ENCODE measurements at places on chromosomes 12 and 14.
A peak's percentile ranks its signal among the peaks of the same experiment; 100 is the strongest.

DNA sequence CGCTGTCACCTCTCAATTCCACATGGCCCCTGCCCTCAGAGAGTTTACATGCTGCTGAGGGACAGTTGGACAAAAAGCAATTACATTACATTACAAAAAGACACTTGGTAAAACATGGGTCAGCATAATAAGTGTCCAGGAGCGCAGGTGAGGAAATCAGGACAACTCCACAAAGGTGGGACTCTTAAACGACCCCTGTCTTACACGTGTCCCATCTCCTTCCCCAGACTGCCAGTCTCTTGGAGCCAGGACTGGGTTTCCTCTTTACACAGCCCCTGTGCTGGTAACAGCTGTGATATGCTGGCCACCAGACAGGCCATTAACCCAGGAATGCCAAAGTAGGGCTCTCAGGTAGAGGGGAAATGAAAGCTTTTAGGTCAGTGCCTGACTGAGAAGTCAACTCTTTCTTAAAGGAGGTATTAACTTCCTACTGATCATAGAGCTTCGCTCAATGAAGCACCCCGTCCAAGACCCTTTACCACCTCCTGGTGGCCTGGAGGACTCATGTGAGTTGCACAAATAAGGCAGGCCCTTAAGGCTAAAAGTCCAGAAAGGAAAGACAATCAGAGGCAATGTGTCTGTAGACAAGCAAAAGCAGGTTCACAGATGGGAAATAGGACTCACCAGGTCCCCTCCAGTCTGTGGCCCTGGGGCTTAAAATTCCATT, 55.5 kb downstream of the ANO2 start:
- DNase-seq: no peak

GRCh38 chr14:91418387-91419043, 895 bp upstream of the CCDC88C start:
- DNase-seq: no peak

DNA sequence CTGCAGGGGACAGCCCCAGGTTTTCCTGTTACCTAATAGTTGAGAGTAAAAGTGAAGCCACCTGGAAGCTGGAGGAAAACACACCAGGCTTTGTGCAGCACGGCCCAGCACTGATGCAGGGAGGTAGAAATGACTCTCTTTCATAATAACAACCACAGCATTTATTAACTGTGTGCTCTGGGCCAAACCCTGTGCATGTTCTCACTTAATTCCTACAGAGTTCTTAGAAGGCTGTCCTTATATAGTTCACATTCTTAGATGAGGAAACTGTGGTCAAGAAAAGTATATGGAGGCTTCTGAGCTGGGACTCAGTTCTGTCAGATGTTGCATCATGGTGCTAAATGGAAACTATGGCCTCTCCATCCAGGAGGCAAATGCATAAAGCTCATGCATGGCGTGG, 100.0 kb downstream of the PAPOLA start:
- DNase-seq: no peak

DNA sequence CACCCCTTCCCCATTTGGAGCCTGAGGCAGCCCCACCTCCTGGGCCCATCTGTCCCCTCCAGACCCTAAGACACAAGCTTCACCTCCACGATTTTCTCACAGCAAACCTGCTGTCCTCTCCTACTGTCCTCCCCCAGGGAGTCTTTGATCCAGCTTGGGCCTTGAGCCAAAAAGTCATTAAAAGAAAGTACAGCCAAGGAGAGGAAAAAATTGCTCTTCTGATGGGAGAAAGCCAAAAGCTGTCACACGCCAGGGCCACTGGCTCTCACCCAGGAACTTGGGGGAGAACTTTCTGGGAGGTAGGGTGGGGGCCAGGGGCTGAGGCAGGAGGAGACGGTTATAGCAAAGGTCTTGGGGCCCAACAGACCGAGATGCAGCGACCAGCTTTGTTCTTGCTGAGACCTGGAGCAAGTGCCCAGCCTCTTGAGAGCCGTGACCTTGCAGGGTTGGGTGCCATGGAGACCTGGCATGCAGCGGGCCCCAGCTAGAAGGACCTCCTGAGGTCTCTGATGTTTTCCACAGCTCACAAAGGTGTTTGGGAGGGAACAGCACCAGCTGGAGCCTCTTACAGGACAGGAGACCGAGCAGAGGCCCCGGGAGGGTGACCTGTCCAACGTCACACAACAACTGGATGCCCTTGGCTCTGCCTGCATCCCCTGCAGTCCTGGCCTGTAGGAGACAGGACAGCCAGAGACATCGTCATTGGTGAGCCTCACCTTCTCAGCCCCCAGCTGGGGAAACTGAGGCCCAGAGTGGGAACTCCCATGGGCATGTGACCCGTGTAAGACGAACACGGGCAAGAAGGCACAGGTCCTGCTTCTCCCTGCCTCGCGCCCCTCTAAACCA, 124.5 kb downstream of the CALM1 start:
- DNase-seq: no peak

- DNase-seq: no peak
Measured at GRCh38 chr12:102951841-102952240, 5.6 kb upstream of the ASCL1 start.

DNA sequence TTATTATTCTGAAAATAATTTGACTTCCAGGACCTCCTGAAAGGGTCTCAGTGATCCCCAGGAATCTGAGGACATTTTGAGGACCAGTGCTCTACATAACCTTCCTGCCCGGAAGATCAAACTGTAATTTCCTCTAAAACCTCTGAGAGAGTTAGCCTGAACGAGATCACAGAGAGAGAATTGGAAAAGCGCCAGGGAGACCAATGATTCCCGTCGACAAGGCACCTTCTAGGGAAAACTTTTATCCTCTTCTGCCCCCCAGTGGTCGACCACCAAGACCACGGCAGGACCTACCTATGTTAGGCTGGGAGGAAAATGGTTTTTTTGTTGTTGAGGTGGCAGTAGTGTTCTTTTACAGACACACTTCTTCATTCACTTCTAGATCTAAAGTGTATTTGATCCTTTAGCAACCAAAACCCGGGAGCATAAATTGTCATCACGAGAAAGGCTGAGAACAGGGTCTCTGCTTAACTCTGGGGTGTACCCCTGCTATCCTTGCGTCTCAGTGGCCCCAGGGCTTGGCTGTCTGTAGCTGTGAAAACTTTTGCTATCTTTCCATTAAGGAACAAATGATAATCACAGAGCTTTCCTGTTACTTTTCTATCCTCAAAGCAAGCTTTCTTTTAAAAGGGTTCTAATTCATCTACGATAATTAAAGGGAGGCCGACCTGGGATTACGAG, 62.9 kb upstream of the NID2 start:
- peak; percentile 4 for DNase-seq

GRCh38 chr12:67698672-67699581, 50.4 kb downstream of the DYRK2 start:
- DNase-seq: no peak

- no peak for DNase-seq
Measured at GRCh38 chr12:388541-389141, 479 bp downstream of the KDM5A start.

- DNase-seq: no peak
Measured at GRCh38 chr12:126952096-126953007, 1314.6 kb upstream of the TMEM132C start.

DNA sequence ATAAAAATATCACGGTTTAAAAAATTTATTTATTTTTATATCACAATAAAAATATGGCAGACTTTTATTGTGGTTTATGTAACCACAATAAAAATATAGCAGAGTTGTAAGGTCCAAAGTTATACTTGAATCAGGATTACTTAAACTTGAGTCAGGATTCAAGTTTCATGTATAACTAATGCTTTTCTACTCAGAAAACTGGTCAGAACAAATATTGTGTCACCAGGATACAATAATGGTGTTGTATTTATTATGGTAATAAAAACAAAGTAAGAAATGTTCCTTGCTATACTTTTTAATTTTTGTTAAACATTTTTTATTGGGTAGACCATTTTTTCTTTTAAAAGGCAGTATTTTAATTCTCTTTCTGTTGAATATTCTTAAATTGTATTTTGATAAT, 29.2 kb upstream of the EPS8 start:
- no peak for DNase-seq

DNA sequence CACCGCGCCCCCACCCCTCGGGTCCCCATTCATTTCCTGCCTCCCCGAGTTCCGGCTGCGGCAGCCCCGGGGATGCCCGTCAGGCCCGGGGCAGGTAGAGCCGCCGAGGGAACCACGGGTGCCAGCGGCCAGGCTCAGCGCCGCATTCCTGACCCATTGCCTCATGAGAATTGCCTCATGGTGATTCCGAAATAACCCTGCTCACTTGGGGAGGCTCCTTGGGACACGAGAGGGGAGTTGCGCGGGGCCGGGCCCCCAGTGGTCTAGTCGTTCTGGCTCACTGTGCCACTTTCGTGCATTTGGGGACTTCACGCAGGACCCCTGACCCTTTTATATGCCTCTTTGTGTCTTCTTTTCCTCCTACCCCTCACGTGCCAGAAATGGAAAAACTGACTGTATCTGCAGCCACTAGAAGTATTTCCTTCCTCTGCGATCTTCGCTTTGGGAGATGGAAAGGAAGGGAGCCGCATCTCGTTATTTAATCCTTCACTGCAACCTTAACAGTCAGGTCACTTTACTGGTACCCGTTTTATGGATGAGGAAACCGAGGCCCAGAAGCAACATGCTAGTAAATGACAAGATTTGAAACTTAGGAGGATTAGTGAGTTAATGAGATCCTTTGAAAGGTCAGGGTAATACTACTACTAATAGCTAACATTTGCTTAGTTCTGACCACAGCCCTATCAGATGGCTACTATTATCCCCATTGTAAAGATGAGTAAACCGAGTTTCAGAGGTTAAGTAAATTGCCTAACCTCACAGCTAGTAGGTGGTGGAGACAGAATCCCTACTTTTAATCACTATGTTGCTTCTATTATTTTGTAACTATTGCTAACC, 768 bp downstream of the PTPN11 start:
- no peak for DNase-seq

DNA sequence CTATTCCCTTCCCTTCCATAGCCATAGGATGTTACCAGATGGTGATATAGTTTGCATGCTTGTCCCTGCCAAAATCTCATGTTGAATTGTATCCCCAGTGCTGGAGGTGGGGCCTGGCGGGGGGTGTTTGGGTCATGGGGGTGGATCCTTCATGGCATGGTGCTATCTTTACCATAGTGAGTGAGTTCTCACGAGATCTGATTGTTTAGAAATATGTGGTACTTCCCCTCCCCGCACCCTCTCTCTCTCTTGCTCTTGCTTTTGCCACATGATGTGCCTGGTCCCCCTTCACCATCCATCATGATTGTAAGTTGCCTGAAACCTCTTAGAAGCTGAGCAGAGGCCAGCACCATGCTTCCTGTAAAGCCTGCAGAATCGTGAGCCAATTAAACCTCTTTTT, 181.3 kb downstream of the CAND1 start:
- no peak for DNase-seq

- DNase-seq: no peak
Measured at GRCh38 chr14:73712071-73712506, 2.1 kb downstream of the PNMA1 start.
